Right atrium auricular region (tissue), 2 donors: ENCODE measurements at places on chromosomes 13 and 19. TPM values are rescaled to one million over a fixed set of nuclear protein-coding genes. Genes with fewer than 3 reads are reported as not detected.

ZNF440 gene
- total RNA-seq: 3.4 TPM

DNA sequence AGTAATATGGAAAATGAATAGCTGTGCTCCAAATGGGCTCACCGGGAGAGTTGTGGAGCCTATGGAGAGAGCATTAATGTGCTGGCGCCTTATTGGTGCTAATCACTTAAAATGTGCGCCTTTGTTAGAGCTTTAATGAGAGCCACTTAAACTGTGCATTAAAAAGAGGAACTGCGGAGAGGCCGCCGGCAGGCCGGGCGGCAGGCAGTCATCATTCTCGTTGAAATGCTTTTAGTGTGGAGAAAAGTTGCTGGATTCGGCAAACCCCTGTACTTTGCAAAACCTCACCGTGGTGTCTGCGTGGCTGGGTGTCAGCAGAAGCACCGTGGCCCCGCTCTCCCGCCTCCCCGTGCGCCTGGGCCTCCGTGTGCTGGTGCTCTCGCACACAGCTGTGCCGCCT lies 105.5 kb downstream of the KDM4B start:
- H3K4me1 ChIP-seq: peaks cover 11% of the 10 kb centered on the region
- no peak overlapping the region for H3K27ac ChIP-seq
- no peaks in the 10 kb centered on the region for H3K27me3 ChIP-seq
- DNase-seq: no peak
- no peak overlapping the region for H3K4me3 ChIP-seq

DNA sequence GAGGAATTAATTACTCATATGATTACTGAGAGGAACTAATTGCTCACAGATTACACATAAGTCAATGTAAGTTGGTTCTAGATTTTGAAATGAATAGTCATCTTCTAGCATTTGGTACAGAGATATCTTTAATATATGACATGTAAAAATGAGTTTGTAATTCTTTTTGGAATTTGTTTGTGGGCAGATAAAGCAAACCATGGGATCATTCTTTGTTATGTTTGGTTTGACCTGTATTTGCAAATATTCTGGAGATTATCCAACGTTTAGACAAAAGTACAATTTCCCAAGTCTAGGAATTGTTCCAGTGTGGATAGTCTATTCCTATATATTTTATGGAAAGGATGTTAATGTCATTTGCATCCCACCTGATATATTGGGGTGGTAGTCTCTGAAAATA lies 309.6 kb upstream of the EDNRB start:
- H3K4me3 ChIP-seq: no peak overlapping the region
- H3K27me3 ChIP-seq: no peaks in the 10 kb centered on the region
- no peak overlapping the region for H3K27ac ChIP-seq

GRCh38 chr19:28941833-28942232 lies 271.1 kb downstream of the UQCRFS1 start:
- no peak overlapping the region for H3K4me3 ChIP-seq
- DNase-seq: no peak
- no peaks in the 10 kb centered on the region for H3K27me3 ChIP-seq
- no peak overlapping the region for H3K27ac ChIP-seq
- H3K4me1 ChIP-seq: no peaks in the 10 kb centered on the region

- DNase-seq: no peak
- no peak overlapping the region for H3K4me3 ChIP-seq
- no peak overlapping the region for H3K27ac ChIP-seq
- H3K4me1 ChIP-seq: no peaks in the 10 kb centered on the region
- H3K27me3 ChIP-seq: no peaks in the 10 kb centered on the region
- H3K36me3 ChIP-seq: no peaks in the 10 kb centered on the region
These were observed 21.8 kb downstream of the ALOX5AP start for GRCh38 chr13:30757026-30757742.

TRIM28 gene
- 207 TPM for total RNA-seq

GRCh38 chr13:86741762-86742285 lies 929.3 kb upstream of the SLITRK5 start:
- no peak overlapping the region for H3K4me3 ChIP-seq
- H3K27me3 ChIP-seq: no peaks in the 10 kb centered on the region
- DNase-seq: no peak
- H3K36me3 ChIP-seq: no peaks in the 10 kb centered on the region
- H3K4me1 ChIP-seq: no peaks in the 10 kb centered on the region

DNA sequence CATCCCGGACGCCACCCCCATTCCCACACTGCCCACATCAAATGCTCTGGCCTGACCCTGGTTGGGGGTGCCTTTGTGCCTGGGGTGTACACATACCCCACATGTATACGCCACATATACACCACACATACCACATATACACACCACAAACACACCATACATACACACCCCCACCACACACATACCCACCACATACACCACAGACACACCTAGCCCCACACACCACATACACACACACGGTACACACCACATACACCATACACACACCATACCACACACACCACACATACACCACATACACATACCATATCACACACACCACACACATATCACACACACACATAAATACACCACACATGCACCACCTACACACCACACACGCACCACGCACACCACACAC lies 10.2 kb downstream of the ERFL start:
- H3K27ac ChIP-seq: no peak overlapping the region
- peaks cover 6% of the 10 kb centered on the region for H3K4me1 ChIP-seq
- H3K4me3 ChIP-seq: no peak overlapping the region
- DNase-seq: no peak
- H3K36me3 ChIP-seq: no peaks in the 10 kb centered on the region

DNA sequence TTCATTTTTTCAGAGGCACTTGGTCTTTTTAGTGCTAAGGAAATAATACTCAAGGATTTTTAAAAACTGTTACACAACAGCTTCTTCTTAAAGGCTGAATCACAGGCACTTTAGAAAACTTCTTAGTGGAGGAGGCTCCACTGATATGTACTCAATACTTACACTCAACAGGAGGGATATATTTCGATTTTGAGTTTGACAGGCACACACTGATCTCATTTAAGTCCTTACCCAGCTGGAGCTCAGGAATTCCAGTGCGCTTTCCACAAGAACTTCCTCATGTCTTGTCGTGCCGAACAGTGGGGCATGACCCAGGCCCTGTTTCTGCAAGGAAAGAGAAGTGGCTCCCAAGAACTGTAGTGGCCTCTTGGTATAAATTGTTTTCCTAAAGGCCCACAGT lies 103.8 kb downstream of the RGCC start:
- peaks cover 35% of the 10 kb centered on the region for H3K4me1 ChIP-seq
- no peak for DNase-seq
- H3K27ac ChIP-seq: no peak overlapping the region
- no peaks in the 10 kb centered on the region for H3K27me3 ChIP-seq
- no peak overlapping the region for H3K4me3 ChIP-seq

DNA sequence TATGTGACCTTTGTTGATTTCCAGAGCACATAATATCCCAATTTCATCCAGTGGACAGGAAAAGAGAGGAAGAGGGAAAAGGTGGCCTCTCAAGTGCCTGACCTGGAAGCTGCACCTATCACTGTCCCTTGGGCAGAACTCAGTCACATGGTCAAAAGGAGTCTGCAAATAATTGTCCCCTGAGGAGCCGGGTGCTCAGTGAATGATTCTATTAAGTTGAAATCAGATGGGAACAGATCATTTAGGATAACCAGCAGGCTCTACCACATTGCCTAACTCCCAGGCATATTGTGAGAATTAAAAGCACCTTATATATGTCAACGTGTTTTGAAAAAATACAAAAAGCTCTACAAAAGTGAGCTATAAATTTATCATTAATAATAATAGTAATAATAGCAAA lies 6.8 kb downstream of the KL start:
- no peak overlapping the region for H3K27ac ChIP-seq
- no peak for DNase-seq
- H3K36me3 ChIP-seq: no peaks in the 10 kb centered on the region
- H3K27me3 ChIP-seq: no peaks in the 10 kb centered on the region

GRCh38 chr19:30330266-30330665 lies 41.9 kb upstream of the ZNF536 start:
- no peaks in the 10 kb centered on the region for H3K4me1 ChIP-seq
- DNase-seq: no peak
- H3K27me3 ChIP-seq: no peaks in the 10 kb centered on the region
- H3K4me3 ChIP-seq: no peak overlapping the region

- H3K4me3 ChIP-seq: no peak overlapping the region
- no peaks in the 10 kb centered on the region for H3K27me3 ChIP-seq
- no peak overlapping the region for H3K27ac ChIP-seq
- H3K36me3 ChIP-seq: no peaks in the 10 kb centered on the region
- DNase-seq: no peak
- H3K4me1 ChIP-seq: peaks cover 14% of the 10 kb centered on the region
These were observed 27.6 kb upstream of the TPT1 start for GRCh38 chr13:45368571-45368970.

ZNF823 gene
- total RNA-seq: 2.6 TPM
